ENCODE measurements at places on chromosomes 2 and 18.

DNA sequence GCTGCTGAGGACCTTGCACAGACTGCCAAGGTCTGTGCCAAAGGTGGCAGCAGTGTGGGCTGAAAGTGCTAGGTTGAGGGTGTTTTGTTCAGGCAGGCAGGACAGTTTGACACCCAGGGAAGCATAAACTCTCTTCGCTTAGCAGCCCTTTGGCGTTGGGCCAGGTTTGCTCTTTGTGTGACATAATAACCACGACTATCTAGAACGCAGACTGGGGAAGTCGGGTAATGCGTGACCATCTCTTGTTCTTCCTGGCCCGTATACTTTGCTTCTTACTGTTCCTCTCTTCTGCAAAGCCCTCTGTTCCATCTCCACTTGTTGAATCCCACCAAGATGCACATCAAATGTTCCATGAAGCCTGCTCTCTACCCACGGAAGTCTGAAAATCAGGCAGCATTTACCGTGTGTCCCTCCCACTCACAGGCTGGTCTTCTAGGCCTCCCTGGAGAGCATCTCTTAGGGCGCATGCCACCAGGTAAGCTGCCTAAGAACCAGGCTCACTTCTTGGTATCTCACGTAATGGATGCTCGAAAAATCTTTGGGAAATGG lies 96.7 kb upstream of the LMAN1 start:
- no peak for DNase-seq

GRCh38 chr18:9365406-9365805 lies 30.8 kb downstream of the TWSG1 start:
- no peak for DNase-seq

- DNase-seq, result no peak
These were observed 17.7 kb upstream of the ACTR3 start for GRCh38 chr2:113872201-113872600.

DNA sequence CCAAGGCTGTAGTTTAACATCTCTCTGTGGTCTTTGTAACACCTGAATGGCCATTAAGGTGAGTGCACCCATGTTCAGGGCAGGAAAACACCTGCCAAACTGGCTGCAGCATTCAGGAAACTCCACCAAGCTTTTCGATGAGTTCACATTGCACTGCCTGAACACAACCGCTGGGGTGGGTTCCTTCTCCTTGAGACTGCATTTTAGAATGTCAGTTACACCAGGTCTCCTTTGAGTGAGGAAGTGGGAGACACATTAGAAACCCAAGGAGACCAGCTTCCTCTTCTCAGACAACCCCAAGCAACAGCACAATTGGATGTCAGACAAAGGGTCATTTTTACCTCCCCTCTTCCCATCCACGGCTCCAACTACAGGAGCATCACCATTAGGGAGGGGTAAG lies 35.2 kb downstream of the CYRIA start:
- DNase-seq, result no peak

GRCh38 chr18:53991202-53991601 lies 233.3 kb downstream of the MBD2 start:
- DNase-seq, result no peak

DNA sequence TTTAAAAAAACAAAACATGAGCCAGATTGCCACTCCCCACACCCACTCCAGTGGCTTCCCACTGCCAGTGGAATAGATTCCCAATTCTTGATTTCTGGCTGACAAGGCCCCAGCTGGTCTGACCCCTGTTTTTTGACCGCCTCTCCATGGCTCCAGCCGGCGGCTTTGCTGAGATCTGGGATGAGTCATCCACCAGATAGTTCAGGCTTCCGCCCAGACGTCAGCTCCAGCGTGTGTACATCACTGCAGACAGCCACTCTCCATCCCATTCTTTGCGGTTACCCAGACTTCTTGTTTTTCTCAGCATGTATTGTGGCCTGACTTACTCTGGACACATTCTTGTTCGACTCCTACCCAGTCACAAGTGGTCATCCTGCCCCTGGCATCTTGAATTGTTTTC lies 227.9 kb downstream of the GBX2 start:
- no peak for DNase-seq

All from left renal pelvis (tissue), 4 donors.